ENCODE measurements at places on chromosomes 3 and 15.

DNA sequence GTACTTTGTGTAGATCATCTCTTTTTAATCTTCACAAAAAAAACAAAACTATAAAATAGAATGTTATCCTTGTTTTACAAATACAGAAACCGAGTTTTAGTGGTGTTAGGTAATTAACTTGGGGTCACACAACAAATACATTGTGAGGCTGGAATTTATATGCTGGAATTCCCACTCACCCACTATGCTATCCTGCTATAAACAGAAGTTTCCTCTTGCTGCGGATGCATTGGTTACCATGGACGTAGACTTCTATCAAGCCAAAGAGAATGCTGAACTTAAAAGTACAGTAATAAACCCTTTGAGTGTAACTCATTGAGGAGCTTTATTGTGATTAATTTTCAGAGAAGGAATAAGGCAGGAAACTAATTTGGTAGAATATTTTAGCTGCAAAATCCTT lies 9.2 kb downstream of the SNAP23 start:
- no peak for DNase-seq

DNA sequence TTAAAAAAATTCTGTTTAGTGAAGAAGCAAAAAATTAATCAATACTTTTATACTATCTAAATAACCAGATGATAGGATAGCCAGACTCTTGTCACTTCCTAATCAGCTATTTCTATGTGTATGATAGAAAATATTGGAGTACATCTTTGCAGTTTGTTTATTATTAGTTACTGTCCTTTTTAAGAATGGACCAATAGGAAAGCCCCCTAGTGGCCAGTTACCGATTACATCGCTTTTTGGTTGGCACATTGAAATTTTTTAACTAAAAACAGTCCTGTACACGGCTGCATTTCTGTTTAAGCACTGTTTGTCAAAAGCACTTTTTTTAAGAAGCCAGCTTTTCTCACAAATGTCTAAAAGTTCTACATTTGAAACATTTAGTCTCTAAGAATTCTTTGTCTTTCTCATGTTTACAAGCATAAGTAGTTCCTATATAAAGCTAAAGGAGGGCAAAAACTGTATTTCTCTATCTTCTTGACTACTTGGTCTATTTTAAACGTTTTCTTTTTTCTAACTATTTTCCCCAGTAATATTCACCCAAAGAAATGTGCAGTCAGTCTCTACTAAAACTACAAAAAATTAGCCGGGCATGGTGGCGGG lies 253.2 kb upstream of the LRTM1 start:
- peak; percentile 13 for DNase-seq

GRCh38 chr3:19226479-19226878 lies 78.2 kb downstream of the KCNH8 start:
- DNase-seq, result no peak

- no peak for DNase-seq
Observed at GRCh38 chr3:130428871-130429712, 83.6 kb downstream of the COL6A5 start.

GRCh38 chr3:186821429-186822387 lies 15.4 kb upstream of the RFC4 start:
- DNase-seq, result no peak

DNA sequence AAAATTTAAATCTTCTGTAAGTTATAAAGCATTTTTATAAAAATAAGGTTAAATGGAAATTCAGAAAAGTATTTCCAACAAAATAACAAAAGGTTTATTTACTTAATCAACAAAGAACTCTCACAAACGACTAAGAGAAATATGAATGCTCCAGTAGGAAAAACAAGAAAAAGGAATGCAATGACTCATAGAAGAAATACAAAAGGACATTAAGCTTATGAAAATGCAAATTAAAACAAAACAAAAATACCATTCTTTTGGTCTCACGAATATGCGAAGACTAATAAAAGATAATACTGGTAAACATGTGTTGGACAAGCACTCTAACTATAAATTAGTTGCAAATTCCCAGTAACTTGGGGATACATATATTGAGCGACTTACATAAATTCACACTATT lies 17.5 kb upstream of the TBC1D5 start:
- no peak for DNase-seq

DNA sequence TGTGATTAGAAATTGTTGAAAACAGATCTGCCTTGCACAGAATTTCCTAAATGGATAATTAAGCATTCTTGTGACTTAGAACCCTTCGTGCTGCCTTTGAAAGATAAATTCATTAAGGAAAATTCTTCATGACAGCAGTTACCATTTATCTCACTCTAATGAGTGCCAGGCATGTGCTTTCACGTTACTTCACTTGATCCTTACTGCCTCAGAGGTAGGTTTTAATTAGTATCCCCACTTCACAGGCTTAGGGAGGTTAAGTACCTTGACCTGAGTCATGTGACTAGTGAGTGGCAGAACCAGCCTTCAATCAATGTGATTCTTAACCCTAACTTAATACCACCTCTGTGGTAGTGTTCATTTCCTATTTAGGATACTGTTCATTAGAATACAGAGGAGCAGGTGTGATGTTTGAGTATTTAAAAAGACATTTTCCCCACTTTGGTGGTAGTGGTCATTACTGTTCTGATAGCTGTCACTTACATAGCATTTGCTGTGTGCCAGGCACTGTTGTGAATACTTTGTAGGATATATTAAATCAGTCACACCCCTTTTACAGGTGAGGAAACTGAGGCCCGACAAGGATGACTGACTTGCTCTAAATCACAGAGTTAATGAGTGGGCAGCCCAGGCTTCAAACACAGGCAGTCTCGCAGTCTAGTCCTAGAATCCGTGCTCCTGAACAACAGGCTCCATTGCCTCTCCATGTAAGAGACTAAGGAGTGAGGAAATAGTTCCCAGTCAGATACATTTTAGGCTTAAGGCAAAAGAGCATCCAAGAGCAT lies 57.9 kb downstream of the RLBP1 start:
- no peak for DNase-seq

- DNase-seq, result no peak
Observed at GRCh38 chr3:37910671-37911400, 49.2 kb downstream of the CTDSPL start.

DNA sequence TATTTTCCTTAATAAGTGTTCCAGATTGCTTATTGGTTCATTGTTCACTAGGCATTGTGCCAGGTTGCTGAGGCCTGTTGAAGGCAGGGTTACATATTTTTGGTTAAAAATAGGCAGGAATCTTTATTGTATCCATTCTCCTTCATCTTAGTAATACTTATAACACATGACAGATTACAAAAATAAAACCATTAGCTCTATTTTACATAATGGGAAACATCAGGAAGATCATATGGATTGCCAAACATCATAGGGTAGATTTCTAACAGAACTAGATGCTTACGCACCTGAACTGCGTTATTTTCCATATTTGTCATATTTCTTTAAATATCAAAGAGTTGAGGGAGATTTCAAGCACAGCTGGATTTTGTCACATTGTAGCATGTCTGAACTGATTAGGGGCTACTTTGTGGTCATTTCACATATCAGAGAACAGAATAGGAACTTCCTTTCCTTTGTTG lies 462.9 kb upstream of the SGO1 start:
- no peak for DNase-seq

DNA sequence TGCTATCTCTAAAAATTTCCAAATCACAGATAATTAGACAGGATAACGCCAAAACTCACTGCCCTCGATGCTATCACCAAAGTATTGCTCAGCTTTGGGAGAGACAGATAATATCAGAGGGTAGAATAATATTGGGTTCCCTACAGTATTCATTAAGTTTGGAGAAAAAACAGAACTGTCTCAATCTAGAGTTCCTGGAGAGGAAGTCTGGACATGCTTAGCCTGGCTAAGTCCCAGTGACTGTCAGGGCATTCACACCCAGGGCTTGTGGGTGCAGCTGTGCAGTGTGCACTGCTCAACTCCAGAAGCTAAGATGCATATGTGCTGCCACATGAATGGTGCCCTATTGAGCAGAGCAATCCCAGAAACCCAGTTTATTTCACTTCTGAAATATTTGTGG lies 459.6 kb upstream of the DPH6 start:
- no peak for DNase-seq

DNA sequence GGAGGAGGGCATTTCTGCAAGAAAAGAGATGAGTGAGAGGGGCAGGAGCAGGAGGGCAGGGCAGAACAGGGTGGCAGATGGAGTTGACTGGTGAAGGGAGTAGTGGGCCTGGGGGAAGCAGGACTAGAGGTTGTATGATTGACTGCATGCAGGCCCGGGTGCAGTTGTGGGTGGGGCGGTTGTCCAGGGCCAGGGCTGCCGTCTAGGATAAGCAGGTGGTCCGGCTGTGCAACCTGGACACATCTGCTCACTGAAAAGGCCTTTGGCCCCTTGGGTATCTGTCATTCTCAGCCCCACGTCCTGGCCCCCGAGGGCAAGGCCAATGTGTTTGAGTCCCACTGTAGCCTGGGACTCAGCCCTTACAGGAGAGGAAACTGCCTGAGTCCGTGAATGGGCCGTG lies 25.4 kb downstream of the ALS2CL start:
- no peak for DNase-seq

- no peak for DNase-seq
Observed at GRCh38 chr3:178451799-178452198, 84.4 kb upstream of the KCNMB2 start.

DNA sequence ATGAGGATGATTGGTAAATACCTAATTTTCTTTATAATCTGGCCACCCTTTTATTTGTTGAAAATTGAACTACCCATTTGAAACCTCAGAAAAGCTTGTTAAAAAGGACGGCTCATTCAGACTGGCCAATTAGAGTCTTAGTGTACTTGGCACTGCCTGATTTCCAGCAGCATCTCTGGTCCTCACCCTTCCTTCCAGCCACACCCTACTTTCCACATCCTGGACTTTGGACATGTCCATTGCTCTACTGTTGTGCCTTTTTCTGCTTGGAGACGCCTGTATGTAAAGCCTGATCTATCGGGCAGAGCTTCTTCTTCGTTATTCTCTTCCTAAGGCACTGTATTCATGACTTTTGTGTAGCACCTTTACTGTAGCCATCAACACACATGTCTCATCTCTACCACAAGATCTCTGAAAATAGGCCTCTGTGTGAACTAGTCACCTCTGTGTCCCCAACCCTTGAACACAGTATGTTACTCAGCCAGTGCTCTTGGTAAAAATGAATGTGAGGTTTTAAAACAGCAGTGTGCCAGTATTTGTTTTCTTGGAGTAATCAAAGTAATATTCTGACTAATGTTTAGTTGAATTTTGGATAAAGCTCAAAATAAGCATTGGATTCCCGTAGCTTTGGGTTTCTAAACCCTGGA lies 6.8 kb downstream of the RBM5 start:
- no peak for DNase-seq

DNA sequence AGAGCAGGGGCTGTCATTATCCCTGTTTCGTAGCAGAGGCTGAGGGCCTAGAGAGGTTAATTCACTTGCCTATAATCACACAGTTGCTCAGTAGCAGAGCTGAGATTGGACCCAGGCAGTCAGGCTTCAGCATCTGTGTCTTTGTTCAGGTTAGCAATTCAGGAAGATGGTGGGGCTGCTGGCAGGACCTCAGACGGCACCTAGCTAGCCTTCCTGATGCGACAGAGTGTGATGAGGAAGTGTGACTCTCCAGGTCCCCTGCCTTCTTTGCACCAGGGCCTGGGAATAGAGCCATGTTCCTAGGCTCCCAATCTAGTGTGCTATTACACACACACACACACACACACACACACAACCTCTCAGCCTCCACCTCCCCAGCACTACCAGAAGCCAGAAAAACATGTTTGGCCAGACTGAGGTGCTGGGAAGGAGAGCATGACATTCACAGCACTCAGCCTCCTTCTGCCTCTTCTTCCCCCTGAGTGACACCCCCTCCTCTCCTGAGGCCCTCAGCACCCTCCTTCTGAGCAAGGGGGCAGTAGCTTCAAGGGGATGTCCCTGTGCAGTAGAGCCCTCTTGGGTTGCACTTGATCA lies 88.9 kb downstream of the TLE3 start:
- no peak for DNase-seq

- DNase-seq, result peak; percentile 22
Observed at GRCh38 chr3:23776352-23776891, 29.3 kb upstream of the UBE2E1 start.

GRCh38 chr3:30186741-30187219 lies 419.6 kb upstream of the TGFBR2 start:
- no peak for DNase-seq

- peak; percentile 65 for DNase-seq
Observed at GRCh38 chr15:97909291-97909891, 51.1 kb upstream of the ARRDC4 start.

GRCh38 chr3:108940166-108940565 lies 13.5 kb downstream of the GUCA1C start:
- DNase-seq, result no peak

- DNase-seq, result no peak
Observed at GRCh38 chr3:76765511-76765910, 274.4 kb upstream of the ROBO2 start.

- DNase-seq, result no peak
Observed at GRCh38 chr3:20747741-20748140, 561.7 kb upstream of the SGO1 start.

- no peak for DNase-seq
Observed at GRCh38 chr3:179309225-179310078, 13.4 kb upstream of the ZNF639 start.

- DNase-seq, result no peak
Observed at GRCh38 chr3:172869784-172870518, 119.4 kb downstream of the ECT2 start.

- no peak for DNase-seq
Observed at GRCh38 chr3:87949879-87950208, 109.0 kb downstream of the CGGBP1 start.

DNA sequence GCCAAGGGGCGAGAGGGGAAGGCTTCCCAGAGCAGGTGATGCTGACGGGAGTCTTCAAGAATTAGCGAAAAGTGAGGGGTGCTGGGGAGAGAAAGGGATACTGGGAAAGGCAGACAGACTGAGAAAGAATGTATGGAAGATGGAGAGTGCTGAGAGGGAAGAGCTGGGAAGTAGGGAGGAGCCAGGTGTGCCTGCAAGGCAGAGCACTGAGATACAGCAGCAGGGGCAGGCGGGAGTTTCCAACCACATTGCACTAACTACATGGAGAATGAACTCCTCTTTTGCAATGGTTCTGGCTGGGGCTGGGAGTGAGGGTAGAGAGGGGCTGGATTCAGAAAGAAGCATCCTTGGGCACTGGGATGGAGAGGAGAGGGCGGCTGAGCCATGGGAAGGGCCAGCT lies 16.0 kb upstream of the CRABP1 start:
- DNase-seq, result no peak

- no peak for DNase-seq
Observed at GRCh38 chr3:127534564-127534963, 56.0 kb downstream of the TPRA1 start.

DNA sequence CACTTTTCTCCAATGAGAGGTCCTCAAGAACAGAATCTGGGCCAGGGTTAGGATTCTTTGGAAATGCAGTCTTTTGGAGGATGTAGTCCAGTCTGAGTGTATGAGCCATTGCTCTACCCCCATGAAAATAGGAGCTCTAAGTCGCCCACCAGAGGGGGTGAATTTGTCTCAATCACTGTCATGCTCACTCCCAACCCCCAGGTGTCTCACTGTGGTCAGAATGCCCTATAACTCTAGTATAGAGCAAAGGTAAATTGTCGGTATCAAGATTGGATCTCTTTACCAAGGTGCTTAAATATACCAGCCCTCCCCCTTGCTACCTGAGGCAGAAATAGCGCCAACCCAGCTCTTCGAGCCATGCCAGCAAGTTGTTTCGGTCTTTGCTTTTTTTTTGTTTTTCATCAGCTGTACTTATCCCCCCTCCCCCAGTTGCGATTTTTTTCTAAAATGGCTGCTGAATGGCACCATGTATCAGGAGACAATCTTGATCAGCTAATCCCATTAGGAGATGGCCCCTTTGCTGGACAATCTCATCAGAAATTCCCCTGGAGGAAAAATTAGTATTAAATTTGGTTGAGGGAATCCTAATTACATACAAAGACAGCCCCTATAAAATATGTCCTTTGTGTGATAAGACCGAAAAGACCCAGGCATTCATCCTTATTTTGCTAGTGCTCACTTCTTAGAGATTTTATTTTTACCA lies 130.7 kb downstream of the EBLN2 start:
- DNase-seq, result no peak

All from dorsolateral prefrontal cortex (tissue), 122 donors.